ENCODE measurements at places on chromosomes 12 and 14. TPM values are rescaled to one million over a fixed set of nuclear protein-coding genes. Genes with fewer than 3 reads are reported as not detected.

- DNase-seq = no peak
Measured at GRCh38 chr12:5395443-5396271, 36.3 kb upstream of the NTF3 start.

- no peak for DNase-seq
Measured at GRCh38 chr14:61255968-61256367, 25.2 kb downstream of the TMEM30B start.

GRCh38 chr12:26077915-26078702, 46.7 kb downstream of the BHLHE41 start:
- no peak for DNase-seq

DNA sequence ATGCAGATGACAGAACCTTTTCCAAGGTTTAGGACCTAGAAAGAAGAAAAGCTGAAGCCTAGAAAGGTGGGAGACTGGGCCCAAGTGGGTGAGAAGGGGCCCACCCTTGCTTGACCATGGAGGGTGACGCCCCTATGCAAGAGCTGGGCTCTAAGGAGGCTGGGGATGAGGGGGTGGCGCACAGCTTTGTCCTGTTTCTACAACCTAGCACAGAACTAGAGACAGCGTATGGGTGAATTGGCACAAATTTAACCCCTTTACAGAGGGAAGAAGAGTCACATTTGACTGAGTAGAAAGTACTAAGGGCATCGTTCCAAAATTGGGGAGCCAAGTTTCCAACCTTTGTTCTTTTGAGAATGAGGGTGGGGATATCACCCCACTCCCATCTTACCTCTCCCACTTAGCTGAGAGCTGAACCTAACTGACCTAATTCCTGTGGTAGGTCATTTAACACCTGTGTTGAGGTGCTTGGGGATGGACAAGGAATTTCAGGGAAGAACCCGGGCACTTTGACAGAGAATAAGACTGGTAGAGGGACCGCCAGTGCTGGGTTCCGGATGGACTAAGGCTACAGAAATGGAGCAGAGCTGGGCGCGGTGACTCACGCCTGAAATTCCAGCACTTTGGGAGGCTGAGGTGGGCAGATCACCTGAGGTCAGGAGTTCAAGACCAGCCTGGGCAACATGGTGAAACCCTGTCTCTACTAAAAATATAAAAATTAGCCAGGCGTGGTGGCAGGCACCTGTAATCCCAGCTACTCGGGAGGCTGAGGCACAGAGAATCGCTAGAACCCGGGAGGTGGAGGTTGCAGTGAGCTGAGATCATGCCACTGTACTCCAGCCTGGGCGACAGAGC, 5.2 kb downstream of the NFKBIA start:
- peak; percentile 38 for DNase-seq

GPR65 gene
- polyA plus RNA-seq = 8.7 TPM

LIN7A gene
- 0.10 TPM for polyA plus RNA-seq
